ENCODE measurements at places on chromosomes 1 and 21.

DNA sequence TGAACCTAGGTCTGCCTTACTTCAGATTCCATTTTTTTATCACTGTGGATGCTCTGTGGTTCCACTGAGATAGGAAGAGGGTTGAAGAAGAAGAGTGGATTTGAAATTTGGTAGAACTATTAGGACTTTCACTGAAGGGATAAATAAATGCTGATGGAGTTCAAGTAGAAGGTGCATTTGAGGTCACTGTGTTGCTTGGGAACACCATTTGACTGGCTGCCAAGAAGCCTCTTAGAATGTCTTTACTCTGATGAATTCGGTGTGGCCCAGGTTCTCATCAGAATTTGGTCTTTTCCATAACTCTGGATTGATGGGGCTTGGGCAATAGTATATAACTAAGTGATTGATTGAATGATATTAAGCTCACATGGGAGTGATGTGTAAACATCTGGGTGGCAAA, 11.9 kb downstream of the XPR1 start:
- no peak for DNase-seq

DNA sequence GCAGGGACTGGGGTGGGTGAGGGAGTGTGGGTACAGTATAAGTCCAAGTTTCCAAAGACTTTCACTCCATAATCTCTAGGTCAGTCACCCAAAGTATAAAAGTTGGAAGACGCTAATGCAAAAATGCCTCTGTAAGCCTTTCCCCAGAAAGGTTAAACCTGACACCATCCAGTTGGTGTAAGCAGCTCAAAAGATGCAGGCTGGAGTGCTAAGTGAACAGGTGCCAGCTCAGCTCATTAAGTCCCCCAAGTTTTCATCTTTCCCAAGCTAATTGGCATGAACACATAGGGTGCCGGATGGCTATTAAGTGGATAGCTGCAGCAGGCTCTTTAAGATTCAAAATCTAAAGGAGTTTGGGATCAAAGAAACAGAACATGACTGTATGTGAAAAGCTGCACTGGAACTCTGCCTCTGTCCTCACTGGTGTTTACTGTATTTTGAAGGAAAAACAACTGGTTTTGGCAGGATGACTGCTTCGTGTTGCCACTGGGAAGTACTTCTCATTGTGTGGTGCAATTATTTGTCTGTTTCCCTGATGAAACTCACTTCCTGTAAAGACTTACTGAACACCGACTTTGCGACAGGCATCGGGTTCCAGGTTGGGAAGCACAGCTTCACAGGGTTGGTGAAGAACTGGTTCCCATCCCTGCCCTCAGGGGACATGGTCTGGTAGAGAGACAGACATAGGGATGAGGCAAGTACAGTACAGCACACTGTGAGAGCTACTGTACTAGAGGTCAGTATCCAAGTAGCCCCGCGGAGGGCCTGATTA, 152.7 kb downstream of the DAB1 start:
- no peak for DNase-seq

DNA sequence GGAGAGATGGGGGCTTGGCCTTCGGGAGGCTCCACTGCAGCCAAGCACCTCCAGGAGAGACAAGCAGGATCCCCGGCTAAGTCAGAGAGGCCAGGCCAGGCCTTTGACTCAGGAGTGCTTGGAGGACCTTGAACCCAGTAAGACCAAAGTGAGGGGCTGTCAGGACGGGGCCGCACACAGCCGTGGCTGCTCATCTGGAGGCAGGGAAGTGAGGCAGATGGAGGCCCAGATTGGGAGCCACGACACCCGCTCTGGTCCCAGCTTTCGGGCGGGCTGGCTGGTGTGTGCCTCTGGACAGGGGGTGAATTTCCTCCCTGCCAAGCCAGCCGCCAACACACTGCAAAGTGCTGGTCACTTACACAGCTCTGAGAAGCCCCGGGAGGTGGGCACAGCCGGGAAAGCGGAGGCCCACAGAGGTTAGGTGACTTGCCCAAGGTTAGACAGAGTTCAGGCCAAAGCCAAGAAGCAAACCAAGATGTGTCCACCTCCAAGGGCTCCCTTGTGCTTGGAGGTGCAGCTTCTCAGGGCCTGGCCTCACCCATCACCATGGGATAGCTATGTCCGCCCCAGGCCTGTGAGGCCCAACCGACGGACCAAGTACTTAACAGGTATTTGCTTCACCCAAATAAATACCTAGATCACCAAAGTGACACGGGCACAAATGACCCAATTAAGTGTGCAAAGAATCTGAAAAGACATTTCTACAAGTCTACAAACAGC, 58.3 kb downstream of the CHD5 start:
- DNase-seq: no peak

DNA sequence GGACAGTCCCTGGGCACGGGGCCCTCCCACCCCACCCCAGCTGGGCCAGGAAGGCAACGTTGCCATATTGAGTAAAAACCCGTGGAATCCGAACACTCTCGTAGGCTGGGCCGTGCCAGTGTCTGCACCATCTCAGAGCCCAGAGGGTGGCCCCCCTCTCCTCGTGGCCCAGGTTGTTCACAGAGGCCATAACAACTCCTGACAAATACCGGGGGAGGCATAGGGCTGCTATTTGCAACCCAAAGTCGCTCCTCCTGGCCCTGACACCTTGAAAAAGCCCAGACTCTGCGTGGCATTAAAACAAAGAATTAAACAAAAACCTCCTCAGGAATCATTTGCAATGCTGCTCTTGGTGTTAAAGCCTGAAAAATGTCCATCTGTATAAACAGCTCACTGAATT, 141.4 kb downstream of the CASZ1 start:
- DNase-seq: no peak

DNA sequence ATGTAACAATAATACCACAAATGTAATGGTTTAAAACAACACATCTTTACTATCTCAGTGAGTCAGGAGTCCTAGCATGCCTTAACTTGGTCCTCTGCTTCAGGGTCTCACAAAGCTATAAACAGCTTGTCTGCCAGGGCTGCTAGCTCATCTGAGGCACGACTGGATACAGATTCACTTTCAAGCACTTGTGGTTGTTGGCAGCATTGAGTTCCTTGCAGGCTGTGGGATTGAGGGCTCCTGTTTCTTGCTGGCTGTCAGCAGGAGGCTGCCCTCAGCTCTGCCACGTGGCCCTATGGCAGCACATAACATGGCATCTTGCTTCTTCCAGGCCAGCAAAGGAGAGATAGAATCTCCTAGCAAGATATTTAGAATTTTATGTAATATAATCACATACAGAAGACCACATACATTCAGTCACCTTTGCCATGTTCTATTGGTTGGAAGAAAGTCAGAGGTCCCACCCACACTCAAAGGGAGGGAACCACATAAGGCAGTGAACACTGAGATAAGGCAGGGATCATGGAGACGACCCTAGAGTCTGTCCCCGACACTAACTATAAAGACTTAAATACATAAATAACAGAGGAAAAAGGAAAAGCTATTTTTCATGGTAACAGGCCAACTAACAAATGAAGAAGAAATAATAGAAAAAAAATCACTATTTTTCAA, 18.9 kb upstream of the IPP start:
- peak; percentile 54 for DNase-seq

DNA sequence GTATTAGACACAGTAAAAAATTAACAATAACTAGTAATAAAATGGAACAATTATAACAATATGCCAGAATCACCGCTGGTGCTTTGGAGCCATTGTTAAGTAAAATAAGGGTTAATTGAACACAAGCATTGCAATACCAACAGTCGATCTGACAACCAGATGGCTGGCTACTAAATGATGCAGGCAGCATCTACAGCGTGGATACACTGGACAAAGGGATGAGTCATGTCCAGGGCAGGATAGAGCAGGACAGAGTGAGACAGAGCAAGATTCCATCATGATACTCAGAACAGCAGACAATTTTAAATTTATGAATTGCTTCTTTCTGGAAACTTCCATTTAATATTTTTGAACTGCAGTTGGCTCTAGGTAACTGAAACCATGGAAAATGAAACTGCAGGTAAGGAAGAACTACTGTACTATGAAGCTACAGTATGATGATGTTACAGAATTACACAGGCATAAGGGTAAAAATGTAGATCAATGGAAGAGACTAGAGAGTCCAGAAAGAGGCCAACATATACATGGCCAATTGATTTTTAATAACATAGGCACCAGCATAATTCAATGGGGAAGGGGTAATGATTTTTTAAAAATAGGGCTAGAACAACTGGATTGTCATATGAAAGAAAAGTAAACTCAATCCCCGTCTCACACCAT, 168.7 kb downstream of the RRAGC start:
- DNase-seq: no peak

DNA sequence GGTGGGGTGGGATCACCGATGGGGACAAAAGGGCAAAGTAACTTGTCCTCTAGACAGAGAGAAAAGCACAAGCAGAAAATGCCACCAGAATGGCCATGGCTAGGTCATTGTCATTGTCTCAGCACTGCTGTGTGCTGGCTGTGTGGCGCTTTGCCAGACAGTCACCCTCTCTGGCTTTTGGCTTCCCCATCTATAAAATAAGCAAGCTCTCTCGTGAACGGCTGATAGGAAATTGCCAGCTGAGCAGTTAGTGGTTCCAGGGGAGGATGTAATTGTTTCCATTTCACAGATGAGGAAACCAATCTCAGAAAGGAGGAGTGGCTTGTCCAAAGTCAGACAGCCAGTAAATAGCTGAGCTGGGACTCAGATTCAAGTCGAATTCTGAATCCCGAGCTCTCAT, 32.5 kb downstream of the PADI2 start:
- DNase-seq: no peak

DNA sequence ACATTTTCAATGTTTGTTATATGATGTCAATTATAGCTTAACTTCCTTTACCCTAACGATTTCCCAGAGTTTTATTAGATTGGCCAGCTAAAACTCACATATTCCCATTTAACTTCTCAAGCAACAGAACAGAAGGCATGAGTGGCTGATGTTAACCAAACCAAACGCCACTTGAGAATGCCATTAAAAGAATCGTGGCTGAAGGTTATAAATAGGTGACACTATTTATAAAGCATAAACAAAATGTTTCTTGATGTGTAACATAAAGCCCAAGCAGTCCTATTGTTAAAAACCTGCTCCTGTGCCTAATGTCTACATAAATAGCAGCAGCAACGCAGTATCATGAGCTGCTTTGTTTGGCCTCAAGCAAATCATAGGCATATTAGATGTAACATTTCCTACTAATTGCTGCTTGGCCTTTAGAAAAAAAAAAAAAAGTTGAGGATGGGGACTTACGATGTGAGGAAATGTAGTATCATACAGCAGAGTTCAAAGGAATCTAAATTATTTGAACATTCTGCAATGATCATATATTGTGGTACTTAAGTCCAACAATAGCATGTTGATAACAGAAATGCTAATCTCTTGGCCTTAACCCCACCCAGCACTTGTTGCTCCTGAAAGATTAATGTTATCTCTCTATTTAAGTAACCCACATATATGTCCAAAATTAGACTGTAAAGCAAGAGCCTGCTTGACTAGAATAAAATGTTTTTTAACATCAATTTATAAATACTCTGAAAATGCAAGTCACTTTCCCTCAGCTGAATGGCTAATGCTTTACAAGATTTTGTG, 106.0 kb downstream of the ESRRG start:
- DNase-seq: no peak

GRCh38 chr1:93056214-93056613, 22.9 kb upstream of the MTF2 start:
- peak; percentile 15 for DNase-seq

DNA sequence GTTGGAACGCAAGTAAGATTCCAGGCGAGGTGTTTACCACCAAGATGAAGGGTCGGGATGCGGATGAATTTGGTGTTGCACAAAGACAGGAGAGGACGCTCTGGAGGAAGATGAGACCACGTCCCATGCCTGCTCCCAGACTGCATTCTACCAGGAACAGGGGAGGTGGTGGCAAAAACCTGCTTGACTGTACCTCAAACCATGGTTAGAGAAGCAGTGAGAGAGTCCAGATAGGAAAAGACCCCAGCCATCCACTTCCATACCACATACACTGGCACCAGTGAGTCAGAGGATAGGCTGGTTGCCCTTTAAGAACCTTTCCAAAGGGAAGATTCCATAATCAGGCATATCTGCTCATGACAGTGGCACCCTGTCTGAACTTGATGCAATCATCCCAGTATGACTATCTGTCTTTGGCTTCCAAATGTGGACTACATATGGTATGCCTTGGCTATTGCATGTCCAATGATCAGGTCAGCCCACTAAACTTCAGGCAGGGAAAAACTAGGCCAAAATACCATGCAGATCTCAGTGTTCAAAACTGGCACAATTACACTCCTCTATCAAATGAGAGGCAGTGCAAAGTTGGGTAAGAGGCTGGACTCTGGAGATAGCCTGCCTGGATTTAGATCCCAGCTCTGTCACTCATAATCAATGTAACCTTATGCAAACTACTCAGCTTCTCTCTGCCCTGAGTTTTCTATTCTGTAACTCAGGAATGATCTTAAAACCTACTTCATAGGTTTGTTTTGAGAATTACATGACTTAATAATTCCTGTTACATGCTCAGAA, 20.6 kb downstream of the NPR1 start:
- no peak for DNase-seq

GRCh38 chr1:164051782-164052181, 507.2 kb upstream of the PBX1 start:
- DNase-seq: no peak

GRCh38 chr1:208892147-208892546, 648.0 kb upstream of the PLXNA2 start:
- no peak for DNase-seq

DNA sequence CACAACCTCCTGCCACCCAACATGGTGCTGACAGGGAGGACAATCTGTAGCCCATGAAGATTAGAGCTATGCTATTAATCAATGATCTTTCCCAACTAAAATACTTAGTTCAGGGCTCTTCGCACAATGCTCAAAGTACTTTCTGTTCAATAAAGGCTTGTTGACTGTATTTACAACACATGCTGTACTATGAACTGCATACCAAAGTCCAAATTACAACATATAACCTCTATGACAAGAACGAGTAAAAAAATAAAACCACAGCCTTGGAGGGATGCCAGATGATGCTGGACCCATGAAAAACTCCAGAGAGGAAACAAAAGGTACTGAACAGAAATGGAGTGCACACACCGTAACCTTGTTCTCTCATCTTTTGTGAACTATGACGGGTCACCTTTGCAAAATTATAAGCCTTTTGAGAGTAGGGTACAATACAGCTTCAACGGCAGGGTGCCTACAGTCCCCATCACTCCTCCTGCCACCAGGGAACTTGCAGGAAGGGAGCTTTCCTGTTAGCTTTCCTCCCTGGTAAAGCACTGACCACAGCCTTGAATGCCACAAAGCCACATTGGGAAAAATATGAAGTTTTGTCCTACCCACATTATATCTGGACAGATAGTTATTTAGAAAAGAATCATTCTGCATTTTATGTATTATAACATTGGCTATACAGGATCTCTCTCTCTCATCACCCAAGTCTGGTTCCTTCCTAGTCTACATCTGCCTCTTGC, 175.6 kb downstream of the NRIP1 start:
- DNase-seq: no peak
